Astrocyte of the hippocampus (primary cell): ENCODE measurements at places on chromosomes 4 and X.

GRCh38 chrX:10676235-10676957, 56.0 kb upstream of the MID1 start:
- DNase-seq: peak; percentile 15

GRCh38 chrX:49129427-49129826, 5.9 kb upstream of the GPKOW start:
- no peak for DNase-seq

- DNase-seq: peak; percentile 16
Observed at GRCh38 chr4:30208731-30209435, 511.3 kb upstream of the PCDH7 start.

DNA sequence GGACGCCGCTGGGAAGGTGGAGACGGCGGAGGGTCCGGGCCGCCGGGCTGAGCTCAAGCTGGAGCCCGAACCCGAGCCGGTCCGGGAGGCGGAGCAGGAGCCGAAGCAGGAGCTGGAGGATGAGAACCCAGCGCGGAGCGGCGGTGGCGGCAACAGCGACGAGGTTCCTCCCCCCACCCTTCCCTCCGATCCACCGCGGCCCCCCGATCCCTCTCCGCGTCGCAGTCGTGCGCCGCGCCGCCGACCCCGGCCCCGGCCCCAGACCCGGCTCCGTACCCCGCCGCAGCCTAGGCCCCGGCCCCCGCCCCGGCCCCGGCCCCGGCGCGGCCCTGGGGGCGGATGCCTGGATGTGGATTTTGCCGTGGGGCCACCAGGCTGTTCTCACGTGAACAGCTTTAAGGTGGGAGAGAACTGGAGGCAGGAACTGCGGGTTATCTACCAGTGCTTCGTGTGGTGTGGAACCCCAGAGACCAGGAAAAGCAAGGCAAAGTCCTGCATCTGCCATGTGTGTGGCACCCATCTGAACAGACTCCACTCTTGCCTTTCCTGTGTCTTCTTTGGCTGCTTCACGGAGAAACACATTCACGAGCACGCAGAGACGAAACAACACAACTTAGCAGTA, 483 bp downstream of the USP27X start:
- DNase-seq: peak; percentile 7

DNA sequence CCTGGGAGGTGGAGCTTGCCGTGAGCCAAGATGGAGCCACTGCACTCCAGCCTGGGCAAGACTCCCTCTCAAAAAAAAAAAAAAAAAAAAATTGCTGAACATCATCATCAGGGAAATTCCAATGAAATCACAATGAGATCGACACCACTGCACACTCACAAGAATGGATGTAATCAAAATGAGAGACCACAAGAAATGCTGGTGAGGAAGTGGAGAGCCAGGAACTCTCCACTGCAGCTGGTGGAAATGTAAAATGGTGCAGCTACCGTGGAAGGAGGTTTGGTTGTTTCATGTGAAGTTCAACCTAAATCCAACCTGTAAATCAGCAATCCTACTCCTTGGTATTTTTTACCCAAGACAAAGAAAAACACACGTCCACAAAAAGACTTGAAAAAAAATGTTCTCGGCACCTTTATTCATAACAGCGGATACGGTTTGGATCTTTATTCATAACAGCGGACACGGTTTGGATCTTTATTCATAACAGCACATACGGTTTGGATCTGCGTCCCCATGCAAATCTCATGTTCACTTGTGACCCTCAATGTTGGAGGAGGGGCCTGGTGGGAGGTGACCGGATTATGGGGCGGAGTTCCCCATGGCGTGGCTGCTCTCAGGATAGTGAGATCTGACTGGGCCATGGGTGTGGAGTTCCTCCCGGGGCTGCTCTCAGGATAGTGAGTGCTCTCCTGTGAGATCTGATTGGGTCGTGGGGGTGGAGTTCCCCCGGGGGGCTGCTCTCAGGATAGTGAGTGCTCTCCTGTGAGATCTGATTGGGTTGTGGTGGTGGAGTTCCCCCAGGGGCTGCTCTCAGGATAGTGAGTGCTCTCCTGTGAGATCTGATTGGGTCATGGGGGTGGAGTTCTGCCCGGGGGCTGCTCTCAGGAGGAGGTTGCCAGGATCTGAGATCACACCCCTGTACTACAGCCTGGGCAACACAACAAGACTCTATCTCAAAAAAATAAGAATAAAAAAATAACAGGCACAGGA, 7.7 kb downstream of the GAK start:
- peak; percentile 53 for DNase-seq

DNA sequence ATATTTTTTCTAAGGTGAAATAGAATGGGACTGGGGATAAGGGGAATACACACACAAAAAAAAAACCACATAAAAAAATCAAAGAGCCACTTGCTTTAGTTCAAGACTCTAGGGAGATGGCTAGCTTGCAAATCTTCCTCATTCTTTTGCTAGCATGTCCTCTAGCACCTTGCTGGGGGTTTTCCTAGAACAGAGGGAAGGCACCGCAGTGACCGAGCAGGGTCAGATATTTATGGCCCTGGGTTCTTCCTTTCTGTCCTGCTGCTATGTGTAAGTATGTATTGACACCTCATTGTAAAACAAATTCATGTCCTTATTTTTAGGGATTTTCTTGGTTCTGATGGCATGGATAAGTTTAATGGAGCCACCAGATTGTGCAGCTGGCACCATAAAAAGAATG, 81.2 kb downstream of the SHISA3 start:
- DNase-seq: no peak

DNA sequence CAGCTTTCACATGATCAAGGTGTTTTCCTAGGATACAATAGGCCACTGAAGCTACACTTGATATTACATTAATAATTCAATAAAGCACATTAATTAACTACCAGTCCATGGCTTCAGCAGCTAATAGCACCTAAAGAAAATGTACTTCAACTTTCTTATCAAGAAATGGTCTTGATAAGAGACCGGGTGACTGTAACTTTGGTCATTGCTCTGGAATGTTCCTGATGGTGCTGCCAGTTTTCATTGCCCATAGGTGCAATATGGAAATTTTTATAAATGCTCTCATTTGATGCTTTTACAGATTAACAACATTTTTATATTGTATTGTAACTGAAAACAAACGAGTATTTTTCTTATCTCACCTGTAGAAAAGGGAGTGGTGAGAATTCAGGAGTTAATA, 165.4 kb downstream of the SHROOM3 start:
- DNase-seq: no peak

DNA sequence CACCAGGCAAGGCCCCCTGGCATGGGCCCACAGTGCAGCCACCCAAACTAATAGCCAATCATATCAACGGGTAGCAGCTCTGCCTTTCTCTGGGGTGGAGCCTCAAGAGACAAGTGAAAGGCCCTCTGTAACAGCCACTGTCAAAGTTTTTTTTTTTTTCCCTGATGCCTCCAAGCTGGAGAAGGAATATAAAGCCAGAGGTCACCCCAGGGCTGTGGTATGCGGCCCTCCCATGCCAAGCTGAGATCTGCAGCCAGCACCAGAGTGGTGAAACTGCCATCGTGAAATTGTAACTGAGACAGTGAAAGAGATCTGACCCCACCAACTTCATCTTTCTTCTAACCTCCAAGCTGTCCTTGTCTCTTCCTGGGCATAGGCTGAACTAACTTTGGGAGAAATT, 407.0 kb downstream of the KLHL4 start:
- DNase-seq: no peak
